HepG2 (cell line): ENCODE measurements at places on chromosomes 11 and 22. TPM values are rescaled to one million over a fixed set of nuclear protein-coding genes. Genes with fewer than 3 reads are reported as not detected.

PRRG4 gene
- 0.24 and 0.25 TPM in 2 replicates for polyA plus RNA-seq

EFCAB6 gene
- not detected in 2 replicates for polyA plus RNA-seq

SCGB1C1 gene
- polyA plus RNA-seq = not detected in 2 replicates

NAV2 gene
- 31.8 and 34.6 TPM in 2 replicates for polyA plus RNA-seq

ZP1 gene
- 0.16 and 0.26 TPM in 2 replicates for polyA plus RNA-seq
